Airway epithelial cell (primary cell): ENCODE measurements at places on chromosomes 5 and 9. TPM values are rescaled to one million over a fixed set of nuclear protein-coding genes. Genes with fewer than 3 reads are reported as not detected.

The TNC gene
- total RNA-seq: 41.8 and 58.9 TPM in 2 replicates

The SYNPO gene
- 7.3 and 8.6 TPM in 2 replicates for total RNA-seq

The LCN12 gene
- not detected in 2 replicates for total RNA-seq

The FASTKD3 gene
- total RNA-seq: 10.4 and 14.8 TPM in 2 replicates

The SLC6A7 gene
- total RNA-seq: not detected in 2 replicates
